ENCODE measurements at places on chromosomes 3 and 15.

DNA sequence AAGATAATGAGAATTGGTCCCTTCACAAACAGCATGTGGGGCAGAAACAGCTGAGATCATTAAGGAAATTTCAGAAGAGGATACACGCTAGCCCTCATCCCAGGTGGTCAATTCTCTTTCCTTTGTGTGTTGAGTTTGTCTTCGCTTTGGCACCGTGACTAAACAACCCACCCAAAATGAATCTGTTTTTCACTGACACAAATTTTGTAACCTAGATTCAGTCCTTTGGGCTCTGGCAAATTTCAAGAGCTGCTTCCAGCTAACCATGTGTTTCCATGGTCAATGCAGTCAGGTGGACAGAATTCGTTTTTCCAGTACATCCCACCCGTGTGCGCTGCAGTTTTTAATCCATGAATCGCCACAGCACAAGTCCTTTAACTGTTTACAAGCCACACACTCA, 435.4 kb downstream of the WDR72 start:
- no peak for DNase-seq

GRCh38 chr15:50059883-50060282, 59.1 kb downstream of the ATP8B4 start:
- DNase-seq = no peak

- no peak for DNase-seq
Observed at GRCh38 chr3:129230311-129231019, 18.9 kb upstream of the COPG1 start.

DNA sequence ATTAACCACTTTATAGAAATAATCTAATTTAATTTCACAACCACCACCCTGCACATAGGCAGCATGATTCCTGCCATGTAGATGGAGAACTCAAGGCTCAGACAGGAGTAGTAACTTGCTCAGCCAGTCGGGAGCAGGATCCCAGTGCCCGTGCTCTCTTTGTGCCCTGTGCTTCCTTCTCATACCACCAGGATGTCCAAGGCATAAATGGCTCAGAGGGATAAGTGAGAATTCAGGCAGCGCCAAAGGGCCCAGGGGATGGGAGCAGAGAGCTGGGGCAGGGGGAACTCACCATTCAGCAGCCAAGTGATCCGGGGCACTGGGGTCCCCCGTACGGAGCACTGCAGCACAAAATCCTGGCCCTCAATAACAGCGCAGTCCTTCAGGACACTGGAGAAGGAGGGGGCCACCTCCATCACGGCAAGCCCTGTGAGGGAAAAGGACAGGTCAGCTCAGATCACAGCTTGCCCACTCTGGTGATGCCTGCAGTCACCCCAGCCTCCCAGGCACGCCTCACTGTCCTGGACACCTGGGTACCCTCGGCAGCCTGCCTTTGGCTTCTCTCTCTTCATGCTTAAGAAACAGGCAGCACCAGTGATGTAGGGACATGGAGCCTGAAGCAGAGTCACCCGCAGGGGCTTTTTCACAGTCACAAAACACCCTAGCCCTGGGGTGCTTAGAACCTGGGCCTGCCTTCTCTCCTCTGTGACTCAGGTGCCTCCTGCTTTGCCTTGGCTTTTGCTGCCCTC, 141.0 kb upstream of the HACD2 start:
- no peak for DNase-seq

DNA sequence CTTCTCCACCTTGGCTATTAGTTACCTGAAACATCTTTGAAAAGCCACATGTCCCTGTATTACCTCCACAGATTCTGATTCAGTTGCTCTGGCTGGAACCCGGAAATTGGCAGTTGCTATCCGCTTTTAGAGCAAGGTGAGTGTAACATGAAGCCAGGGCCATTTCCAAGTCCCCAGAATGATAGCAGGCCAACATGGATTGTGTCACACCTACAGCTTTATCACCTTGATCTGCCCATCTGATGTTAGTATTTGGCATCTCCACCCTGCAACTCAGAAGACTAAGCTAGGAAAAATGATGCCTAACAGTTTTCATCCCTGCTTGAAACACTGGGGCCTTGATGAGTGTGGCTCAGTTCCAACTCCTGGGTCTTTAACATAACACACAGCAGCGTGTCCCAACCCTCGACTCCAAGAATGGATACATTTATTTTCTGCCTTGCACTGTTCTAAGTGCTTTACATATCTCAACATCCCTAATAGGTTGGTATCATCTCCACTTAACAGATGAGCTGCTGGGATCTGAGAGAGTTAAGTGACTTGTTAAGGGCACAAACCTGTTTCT, 21.3 kb upstream of the NUDT16 start:
- no peak for DNase-seq

- DNase-seq = no peak
Observed at GRCh38 chr3:158548691-158549090, 22.3 kb upstream of the MLF1 start.

DNA sequence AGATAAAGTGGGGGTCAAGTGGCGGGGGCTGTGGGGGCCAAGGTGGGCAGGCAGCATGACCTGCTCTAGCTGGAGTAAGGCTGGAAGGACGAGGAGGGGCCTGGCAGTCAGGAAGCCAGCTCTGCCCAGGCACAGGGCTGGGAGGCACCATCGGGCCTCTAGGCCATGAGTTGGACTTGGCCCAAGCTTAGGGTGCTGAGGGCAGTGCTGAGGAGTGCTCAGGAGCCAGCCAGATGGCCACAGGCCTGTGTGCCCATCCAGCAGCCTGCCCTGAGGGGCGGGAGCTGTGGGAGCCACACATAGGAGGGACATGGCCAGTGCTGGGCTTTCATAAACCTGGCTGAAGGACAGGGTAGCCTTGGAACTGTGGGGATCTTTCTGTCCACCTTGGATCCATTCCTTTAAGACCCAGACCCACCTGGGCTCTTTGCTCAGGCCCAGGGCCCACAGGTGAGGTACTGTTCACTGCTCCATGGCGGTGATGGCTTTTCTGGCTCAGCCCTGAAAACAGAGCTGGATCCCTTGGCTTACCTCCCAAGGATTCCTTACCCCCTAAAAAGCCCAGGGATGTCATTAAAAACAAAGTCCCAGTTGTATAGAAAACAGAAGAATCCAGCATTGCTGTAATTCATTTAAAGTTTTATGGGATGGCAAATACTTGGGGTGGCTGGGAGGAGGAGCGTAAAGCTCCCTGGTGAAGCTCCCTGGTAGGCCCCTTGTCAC, 137.0 kb downstream of the DNAJB8 start:
- no peak for DNase-seq

GRCh38 chr3:193903966-193904365, 232.0 kb upstream of the HES1 start:
- no peak for DNase-seq

DNA sequence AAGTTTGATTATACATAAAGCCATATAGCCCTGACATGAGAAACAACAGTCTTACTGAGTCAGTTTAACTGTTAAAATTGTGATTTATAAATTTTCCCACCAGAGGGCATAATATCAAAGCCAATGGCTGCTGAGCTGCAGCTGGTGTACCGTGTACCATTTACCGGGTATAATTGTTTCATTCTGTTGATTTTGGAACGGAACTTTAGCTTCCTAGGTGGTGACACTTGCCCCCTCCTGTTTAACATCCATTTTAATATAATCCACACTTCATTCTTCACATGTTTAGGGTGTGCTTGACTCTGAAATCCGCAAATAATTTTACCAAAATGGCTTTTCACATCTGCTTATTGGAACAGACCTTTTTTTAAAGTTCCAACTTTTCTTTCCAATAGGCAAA, 72.8 kb downstream of the SLC9A9 start:
- DNase-seq = no peak

DNA sequence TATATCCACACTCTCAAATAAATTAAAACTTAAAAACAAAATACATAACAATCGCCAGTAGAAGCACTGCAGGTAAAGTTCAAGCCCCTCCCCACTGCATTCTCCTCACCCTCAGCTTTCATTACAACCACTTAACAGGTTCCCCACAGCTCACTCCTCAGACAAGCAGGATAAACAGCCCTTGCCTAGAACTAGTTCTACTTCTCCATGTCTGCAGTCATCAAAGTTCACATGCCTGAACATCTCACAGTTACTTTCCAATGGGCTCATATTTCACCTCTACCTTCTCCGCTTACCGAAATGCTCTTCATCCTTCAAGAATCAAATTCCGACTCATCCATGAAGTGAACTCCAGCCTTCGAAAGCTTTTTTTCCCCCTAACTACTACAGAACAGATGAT, 4.1 kb downstream of the YEATS2 start:
- DNase-seq = no peak

GRCh38 chr3:112115161-112115739, 17.8 kb downstream of the GCSAM start:
- no peak for DNase-seq

DNA sequence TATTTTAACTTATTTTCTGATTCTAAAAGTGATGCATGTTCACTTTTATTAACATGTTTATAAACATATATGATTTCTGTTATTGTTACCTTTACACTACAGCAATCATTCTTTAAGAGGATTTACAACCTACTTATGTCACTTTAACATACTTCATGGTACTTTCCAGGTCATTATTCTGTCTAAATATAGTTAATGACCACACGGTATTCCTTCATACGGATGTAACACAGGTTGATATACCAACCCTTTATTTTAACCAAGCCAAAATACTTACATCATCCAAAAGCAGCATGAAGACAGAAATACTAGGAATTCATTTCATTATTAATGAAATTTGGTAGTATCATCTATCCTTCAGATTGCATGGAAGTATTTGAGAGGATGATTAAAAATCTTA, 18.6 kb downstream of the PIK3R4 start:
- DNase-seq = no peak

- no peak for DNase-seq
Observed at GRCh38 chr3:184814214-184814613, 2.2 kb downstream of the VPS8 start.

GRCh38 chr3:149411583-149411982, 34.1 kb upstream of the TM4SF1 start:
- DNase-seq = no peak

DNA sequence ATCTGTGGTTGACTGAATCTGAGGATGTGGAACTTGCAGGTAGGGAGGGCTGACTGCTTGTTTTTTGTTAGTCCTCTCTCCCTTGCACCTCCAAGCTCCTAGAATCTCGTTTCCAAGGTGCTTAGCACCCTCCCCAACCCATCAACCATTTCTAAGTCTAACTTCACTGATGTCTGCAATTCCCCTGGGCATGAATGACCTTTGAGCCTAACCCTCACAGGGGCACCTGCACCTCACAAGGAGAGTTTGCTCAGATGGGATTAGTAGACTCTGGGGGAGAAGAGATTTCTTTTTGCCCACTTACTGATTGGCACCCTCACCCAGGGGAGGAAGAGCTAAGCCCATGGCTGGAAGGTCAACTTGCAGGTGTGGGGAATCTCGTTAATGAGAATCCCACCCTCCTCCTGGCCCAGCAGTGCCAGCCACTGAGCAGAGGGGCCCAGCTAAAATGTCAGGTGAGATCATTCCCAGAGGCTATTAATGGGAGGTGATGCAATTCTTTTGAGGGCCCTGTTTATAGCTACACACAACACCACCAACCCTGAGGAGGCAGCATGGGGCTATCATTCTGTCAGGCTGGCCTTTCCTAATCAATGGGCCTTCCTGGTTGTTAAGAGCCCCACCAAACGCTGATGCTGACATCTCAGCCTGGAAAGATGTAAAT, 81.6 kb upstream of the HERC1 start:
- DNase-seq = no peak

GRCh38 chr15:72809329-72809728, 25.8 kb upstream of the ADPGK start:
- DNase-seq = no peak

DNA sequence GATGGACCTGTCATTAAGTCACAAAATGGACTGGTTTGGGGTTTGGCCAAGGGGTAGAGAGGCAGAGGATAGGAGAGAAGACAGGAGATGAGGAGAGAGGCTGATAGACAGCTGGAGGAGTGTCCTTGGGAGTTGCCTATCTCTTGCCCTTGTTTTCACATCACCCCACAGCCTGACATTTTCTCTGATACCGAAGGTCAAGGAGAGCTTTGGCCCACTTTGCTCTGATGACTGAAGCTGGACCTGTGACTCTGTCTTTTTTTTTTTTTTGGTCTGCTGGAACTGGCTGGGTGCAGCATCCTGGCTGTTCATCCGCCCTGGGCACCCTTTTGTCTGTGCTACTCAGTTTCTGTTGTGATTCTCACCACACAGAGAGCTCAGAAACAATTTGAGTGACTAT, 5.1 kb downstream of the GPD1L start:
- no peak for DNase-seq

DNA sequence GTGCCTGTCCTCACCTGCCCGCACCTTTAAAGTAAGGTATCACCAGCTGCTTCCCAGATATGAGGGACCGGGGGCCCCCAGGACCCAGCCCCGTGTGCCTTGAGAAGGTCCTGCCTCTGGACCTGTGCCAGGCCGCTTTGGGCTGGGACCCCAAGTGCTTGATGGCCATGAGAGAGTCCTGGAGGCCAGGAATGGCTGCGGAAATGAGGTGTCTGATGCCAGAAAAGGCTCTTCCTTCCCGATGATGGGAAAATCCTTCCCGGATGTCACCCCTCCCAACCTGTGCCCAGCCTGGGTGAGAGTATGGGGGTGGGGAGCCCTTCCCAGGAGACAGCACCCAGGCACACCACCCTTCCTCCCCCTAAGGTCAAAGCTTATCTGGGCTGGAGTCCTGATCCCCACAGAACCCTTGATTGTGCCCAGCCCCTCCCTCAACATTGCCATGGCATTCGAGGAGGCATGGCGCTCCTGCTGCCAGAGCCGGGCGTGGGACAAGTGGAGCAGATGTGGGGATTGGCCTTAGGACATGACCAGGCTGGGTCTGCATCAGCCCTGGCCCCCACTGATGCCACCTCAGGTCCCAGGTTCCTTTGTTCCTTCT, 14.2 kb downstream of the SEMA3F start:
- no peak for DNase-seq

GRCh38 chr3:67647390-67647878, 7.0 kb downstream of the SUCLG2 start:
- no peak for DNase-seq

DNA sequence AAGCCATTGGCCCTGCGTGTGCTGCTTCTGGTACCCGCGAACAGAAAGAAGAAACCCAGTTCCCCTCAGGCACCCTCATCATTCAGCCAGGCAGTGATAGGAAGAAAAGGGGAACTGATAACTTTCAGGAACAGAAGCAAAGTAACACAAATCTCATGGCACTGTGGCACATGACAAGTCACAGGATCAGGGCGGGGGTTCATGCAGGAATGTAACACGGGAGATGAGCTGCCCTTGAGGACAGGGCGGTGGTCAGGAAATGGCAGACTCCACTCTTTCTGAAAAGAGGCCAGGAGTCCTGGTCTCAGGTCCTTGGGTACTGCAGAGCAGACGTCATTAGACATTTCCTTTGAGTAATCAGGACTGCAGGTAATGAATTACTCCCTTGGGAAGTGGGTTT, 95.5 kb downstream of the CCNL1 start:
- DNase-seq = no peak

- DNase-seq = no peak
Observed at GRCh38 chr3:159356606-159357005, 554.8 kb downstream of the MFSD1 start.

GRCh38 chr15:96736384-96736783, 405.9 kb downstream of the NR2F2 start:
- no peak for DNase-seq

DNA sequence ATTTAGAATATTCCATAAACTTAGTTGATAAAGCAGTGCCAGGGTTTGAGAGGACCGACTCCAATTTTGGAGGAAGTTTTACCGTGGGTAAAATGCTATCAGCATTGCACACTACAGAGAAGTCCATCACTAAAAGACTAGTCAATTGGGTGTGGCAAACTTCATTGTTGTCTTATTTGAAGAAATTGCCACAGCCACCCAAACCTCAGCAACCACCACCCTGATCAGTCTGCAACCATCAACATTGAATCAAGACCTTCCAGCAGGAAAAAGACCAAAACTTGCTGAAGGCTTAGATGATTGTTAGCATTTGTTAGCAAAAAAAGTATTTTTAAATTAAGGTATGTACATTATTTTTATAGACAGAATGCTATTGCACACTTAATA, 60.5 kb downstream of the KLF13 start:
- DNase-seq = no peak

Data from stimulated activated CD8-positive, alpha-beta memory T cell treated with anti-CD3 and anti-CD28 coated beads, Interleukin-7, amount 100 ng/mL, for 4 hours (primary cell).